ENCODE measurements at places on chromosomes 7 and 10. TPM values are rescaled to one million over a fixed set of nuclear protein-coding genes. Genes with fewer than 3 reads are reported as not detected.

DNA sequence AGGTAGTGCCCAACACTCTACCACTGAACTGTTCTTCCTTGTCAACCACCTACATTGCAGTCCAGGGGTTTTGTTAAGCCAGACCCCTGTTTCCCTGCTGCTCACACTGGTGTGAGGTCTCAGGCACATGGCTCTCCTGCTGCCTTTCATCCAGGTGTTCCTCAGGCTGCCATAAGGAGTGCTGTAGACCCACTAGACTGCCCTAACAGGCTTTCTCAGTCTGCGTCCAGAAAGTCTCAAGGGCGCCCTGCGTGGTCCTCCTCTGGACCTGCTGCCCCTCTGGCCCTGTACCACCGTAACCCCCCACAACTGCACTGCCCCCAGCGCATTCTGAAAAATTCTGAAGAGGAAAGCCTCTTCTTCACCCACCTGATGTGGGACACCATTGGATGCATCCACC is 225.7 kb upstream of the ANKRD30A start:
- no peak for DNase-seq

SLC18A3 gene
- not detected for polyA plus RNA-seq

DNA sequence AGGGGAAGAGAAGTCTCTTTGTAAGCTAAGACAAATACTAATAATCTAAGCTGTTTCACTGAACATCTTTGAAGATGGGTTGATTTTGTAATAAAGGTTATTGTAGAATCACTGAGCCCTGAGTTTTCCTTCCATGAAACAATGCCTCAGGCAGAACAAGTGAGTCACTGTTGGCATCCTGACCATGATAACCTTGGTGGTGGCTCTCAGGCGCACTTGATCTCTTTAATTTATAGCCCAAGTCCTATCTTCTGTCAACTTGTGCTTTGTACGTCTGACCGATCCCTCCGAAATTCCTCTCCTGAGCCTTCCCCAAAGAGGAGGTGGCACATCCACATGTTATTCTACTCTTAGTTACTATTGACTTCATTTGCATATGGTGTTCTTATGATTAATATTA is 812.9 kb downstream of the REEP3 start:
- DNase-seq, result no peak

GRCh38 chr10:26938578-26938977 is 77.8 kb upstream of the ABI1 start:
- DNase-seq, result no peak

DNA sequence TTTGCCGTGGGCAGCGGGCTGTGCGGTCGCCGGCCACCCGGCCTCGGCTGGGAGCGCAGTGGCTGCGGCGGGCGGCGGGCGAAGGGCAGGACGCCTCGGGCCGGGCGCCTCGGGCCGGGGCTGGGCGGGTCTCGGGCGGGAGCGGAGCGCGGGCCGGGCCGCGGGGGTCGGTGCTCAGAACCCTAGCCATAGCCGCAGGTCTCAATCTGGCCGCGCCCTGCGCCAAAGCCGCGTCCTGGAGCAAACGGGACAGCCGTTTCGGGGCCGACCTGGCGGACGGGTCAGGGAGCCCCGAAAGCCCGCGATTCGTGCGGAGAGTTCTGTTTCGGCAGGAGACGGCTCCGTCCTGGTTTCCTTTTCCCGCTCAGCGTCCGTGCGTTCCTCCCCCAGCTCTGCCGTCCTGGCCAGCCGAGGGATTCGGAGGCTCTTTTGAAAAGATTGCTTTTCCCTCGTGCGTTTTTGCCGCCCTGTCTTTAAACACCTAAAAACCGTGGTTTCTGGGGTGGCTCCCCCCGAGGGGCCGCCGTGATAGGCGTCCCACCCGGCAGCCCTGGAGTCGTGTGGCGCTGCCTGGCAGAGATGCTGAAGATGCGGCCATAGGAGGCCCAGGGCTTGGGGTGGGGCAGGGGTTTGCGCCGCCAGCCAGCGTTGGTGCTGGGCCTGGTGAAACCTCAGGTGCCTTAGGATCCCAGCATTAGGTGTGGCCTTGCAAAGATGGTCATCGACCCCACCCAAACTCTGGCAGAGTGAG is 727 bp downstream of the RET start:
- no peak for DNase-seq

- no peak for DNase-seq
Measured at GRCh38 chr7:22730921-22731654, 4.1 kb downstream of the IL6 start.

PLXDC2 gene
- polyA plus RNA-seq, result 28.1 TPM

ARF5 gene
- polyA plus RNA-seq, result 178 TPM

CALML3 gene
- not detected for polyA plus RNA-seq

DNA sequence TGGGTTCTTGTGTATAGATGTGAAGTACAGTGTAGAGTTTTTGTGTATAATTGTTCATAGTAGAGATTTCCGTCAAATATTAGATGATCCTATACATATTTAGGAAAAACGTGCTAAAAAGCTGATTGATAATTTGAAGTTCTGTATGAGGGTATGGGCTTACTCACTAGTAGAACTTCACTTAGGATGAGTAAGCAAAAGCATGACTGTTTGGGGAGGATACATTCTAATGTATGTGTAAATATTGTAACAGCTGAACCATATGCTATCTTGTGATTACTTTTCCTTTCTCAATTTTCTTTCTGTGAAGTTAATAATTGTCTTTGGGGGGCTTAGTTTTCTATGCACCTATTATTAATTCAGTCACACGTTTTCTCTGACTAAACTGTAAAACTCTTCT is 53.2 kb upstream of the PDK4 start:
- DNase-seq, result no peak

- no peak for DNase-seq
Measured at GRCh38 chr10:77182803-77183202, 454.8 kb downstream of the KCNMA1 start.
